ENCODE measurements at places on chromosomes 11 and 22.
A peak's percentile ranks its signal among the peaks of the same experiment; 100 is the strongest.

DNA sequence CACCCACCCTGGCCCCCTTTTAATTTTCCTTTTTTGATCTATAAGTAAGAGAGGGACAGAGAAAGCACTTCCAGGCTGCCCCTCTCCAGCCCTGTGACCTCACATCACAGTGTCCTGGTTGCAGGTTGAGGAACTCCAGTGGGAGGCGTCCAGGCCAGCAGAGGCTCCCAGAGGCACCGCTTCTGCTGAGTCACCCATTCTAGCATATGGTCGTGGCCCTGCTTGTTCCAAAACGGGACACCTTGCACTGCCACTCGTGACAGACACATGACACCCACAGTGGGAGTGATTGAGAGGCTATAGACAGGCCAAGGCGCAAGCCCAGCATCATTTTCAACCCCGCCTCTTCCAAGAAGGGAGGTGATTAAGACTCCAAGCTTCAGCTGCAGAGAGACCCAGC, 16.0 kb upstream of the TMPRSS4 start:
- DNase-seq: no peak

DNA sequence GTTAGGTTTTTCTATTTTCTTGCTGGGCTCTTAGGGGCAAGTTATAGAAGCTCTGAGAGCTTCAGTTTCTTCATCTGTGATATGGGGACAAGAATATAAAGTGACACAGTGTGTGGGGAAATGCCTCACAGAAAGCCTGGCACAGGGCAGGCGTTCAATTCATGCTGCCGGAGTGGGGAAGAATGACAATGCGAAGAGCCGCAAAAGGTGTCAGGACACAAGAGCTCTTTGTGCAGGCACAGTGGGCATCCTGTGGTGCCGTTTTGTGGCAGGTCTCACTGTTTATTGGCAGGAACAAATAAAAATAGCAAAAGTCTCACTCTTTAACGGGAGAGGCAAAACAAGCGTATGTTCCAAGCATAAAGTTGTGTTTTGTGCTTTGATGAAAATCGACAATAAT, 112.1 kb downstream of the TIMP3 start:
- no peak for DNase-seq

DNA sequence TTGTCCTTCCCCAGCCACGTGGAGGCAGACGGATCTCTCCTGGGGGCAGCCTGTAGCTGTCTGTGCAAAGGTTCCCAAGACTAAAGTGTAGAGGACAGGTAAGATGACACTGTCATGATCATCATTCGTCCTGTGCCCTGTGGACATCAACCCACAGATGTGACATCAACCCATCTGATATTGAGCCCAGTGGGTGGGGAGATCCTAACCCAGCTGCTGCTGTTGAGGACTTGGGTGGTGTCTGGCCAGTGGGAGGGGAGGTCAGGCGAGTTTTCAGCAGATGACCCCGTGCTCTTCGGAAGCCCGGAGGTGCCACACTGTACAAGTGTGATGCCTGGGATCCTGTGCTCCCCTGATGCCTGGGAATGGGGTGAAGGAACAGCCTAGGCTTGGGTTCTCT, 1.2 kb upstream of the GAL start:
- no peak for DNase-seq

- no peak for DNase-seq
Measured at GRCh38 chr11:95925011-95925410, 1.1 kb upstream of the MTMR2 start.

- no peak for DNase-seq
Measured at GRCh38 chr11:115963156-115963555, 458.9 kb upstream of the CADM1 start.

DNA sequence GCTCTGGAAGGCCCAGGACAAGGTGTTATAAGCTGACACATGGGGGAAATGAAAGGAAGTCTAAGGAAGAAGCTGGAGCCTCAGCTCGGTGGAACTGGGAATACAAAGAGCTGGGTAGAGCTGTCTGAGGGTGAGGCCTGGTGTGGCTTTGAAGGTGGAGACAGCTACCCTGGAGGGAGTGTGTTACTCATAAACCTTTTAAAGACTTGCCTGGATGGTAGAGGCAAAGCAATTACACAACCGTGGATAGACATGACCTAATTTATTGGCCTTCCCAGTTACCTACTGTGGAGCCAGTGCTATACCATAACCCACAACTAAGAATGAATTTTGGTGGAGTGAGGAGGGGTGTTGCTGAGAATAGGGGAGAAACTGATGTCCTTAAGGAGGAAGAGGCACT, 22.6 kb downstream of the EXPH5 start:
- no peak for DNase-seq

DNA sequence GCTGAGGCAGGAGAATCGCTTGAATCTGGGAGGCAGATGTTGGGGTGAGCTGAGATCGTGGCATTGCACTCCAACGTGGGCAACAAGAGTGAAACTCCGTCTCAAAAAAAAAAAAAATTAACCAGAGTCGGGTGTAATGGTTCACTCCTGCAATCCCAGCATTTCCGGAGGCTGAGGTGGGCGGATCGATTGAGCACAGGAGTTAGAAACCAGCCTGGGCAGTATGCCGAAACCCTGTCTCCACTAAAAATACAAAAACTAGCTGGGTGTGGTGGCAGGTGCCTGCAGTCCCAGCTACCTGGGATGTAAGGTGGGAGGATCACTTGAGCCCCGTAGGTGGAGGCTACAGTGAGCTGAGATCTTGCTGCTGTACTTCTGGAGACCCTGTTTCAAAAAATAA, 1.5 kb downstream of the RANGAP1 start:
- no peak for DNase-seq

DNA sequence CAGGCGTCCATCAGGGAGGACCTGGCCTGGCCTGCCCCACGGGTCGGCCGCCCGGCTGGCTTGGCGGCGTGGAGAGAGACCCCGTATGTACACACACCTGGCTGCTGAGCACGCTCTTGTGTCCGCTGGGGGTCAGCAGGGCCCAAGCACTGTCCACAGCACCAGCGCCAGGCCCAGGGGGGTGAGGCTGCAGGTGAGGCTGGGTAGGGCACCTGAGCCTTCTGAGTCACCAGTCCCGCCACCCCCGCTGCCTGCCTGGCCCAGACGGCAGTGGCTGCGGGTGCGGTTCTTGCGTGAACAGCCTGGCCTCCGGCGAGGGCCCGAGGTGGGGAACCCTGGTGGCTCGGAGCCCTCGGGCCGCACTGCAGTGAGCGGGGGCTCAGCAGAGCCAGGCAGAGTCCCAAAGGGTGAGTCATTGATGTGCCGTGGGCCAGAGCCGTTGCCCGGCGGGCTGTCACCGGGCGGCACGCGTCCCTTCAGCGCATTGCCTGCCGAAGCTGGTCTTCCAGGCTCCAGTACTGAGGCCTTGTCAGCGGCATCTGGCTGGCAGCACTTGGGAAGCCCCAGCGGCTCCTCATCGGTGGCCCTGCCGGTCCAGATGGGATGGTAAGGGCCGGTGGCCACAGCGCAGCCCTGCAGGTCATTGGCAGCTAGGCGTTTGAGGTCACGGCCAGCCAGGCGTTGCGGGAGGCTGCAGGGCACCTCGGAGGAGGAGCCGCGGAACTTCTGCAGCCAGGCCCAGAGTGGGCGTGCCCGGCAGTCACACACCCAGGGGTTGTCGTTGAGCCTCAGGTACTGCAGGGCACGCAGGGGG, 26.3 kb downstream of the RTN4R start:
- DNase-seq: no peak

GRCh38 chr11:111671383-111671782, 69.1 kb downstream of the SIK2 start:
- DNase-seq: no peak

DNA sequence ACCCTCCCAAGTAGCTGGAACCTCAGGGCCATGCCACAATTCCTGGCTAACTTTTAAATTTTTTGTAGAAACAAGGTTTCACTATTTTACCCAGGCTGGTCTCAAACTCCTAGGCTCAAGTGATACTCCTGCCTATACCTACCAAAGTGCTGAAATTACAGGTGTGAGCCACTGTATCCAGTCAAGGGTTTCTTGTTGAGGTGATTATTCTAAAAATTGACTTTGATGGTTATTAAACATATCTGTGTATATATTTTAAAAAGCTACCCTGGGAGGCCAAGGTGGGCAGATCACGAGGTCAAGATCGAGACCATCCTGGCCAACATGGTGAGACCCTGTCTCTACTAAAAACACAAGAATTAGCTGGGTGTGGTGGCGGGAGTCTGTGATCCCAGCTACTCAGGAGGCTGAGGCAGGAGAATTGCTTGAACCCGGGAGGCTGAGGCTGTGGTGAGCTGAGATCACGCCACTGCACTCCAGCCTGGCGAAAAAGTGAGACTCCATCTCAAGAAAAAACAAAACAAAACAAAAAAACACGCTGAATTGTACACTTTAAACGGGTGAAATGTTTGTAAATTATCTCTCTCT, 27.1 kb downstream of the MAPK1 start:
- DNase-seq: no peak

GRCh38 chr22:45064313-45065278, 54.8 kb upstream of the PHF21B start:
- DNase-seq: peak; percentile 56
